PC-3 (cell line): ENCODE measurements at places on chromosomes 16 and 17. TPM values are rescaled to one million over a fixed set of nuclear protein-coding genes. Genes with fewer than 3 reads are reported as not detected.

DNA sequence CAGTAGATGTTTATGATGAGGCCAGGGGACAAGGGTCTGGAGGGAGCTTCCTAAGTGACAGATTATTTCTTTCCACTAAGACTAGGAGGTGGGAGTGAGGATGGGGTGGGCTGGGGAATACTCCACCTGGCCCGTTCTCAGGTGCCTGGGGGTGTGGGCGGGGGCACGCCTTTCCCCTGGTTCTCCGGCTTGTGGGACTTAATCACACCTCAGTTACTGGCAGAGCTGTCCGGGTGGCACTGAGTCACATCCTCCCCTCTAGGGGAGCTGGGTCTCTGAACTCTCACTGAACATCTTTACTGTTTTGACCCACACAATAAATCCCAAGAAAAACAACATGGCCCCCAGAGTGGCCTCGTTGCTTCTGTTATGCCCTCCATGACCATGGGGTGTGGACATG is 332.8 kb downstream of the MAF start:
- no peak overlapping the region for H3K27ac ChIP-seq
- H3K36me3 ChIP-seq = no peaks in the 10 kb centered on the region
- no peaks in the 10 kb centered on the region for H3K27me3 ChIP-seq
- no peak overlapping the region for H3K4me3 ChIP-seq

- no peaks in the 10 kb centered on the region for H3K27me3 ChIP-seq
- no peak within 1 kb of the TSS for H3K27ac ChIP-seq
- H3K4me3 ChIP-seq = no peak within 1 kb of the TSS
- no peaks in the 10 kb centered on the region for H3K36me3 ChIP-seq
- peak; percentile 21 for DNase-seq
Measured at GRCh38 chr16:1430759-1431496, at the start of gene PERCC1. Gene PERCC1, plus strand, starts transcription at chr16:1431078. Its CDS starts 1,516 bp downstream, at chr16:1432594.

DNA sequence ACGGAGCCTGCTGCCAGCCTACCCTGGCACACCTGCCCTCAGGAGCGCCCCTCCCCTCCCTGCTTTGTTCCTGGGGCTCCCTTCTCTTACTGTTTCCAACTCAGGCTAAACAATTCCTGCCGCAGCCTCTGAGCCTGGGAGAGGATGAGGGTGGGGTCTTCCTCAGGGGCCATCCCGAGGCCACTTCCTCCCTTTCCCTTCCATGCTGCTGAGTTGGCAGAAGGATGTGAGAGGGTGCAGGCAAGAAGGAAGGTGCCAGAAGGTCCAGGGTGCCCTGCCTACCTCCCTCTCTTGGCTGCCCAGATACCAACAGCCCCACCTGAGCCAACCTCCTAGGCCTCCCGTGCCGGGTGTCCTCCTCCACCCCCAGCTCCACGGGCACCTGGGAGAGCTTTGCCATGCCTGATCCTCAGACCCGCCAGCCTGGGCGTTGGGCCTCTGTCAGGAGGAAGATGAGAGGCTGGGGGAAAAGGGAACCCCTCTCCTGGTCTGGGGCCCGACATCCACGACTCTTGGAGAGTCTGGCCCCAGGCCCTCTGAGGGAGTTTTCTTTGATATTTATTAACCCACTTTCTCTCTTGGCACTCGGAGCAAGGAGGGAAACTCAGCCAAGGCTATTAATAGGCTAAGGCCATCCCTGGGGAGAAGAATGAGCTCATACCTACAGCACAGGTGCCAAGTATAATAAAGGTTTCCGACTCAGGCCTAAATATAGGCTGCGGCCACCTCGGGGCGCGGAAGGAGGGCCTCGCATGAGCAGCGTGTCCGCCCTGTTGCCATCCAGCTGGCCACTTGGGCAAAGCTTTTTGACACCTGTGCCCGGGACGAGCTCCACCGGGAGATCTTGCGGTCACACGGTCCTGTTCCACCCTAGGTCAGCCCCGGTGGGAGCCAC is 232.0 kb downstream of the ENGASE start:
- H3K27ac ChIP-seq = no peak overlapping the region
- H3K27me3 ChIP-seq = peaks cover 87% of the 10 kb centered on the region
- H3K36me3 ChIP-seq = no peaks in the 10 kb centered on the region
- DNase-seq = peak; percentile 30
- H3K4me3 ChIP-seq = no peak overlapping the region

DNA sequence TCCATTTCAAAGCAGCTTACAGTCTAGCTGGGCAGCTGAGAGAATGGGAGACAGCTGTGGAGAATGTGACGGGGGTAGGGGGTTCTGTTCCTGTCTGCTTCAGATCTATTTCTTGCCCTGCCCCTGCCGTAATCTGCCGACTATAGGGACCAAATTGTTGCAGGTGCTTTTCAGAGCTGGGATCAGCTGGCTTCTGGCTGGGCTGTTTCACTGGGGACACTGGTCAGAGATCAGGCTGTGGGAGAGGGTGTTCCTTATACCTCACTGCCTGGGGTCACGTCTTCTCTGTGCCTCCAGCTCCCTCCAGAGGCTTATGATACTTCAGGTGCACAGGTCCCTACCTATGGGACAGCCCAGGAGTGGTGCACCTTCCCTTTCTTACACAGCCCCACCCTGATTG is 514.9 kb upstream of the GOT2 start:
- H3K27ac ChIP-seq = no peak overlapping the region
- H3K27me3 ChIP-seq = no peaks in the 10 kb centered on the region
- H3K4me3 ChIP-seq = no peak overlapping the region

DNA sequence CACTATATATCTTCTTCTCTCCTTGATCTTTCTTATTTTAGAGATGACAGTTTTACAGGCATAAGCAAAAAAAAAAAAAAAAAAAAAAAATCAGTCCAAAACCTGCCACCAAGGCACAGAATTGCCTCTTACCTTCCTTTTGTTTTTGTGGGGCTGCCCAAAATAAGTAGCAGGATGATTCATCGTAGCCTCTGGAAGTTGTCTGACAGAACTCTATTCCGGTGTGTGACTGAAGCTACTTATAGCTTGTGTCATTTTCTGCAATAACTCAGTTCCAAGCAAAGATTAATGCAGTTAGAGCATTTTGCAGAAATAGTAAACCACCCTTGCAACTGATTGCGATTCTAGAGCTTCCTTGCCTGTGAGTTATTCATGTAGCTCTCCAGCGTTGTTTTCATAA is 186.8 kb downstream of the KIF2B start:
- no peaks in the 10 kb centered on the region for H3K27me3 ChIP-seq
- DNase-seq = no peak
- no peak overlapping the region for H3K27ac ChIP-seq
- no peaks in the 10 kb centered on the region for H3K4me1 ChIP-seq
- no peak overlapping the region for H3K4me3 ChIP-seq

DNA sequence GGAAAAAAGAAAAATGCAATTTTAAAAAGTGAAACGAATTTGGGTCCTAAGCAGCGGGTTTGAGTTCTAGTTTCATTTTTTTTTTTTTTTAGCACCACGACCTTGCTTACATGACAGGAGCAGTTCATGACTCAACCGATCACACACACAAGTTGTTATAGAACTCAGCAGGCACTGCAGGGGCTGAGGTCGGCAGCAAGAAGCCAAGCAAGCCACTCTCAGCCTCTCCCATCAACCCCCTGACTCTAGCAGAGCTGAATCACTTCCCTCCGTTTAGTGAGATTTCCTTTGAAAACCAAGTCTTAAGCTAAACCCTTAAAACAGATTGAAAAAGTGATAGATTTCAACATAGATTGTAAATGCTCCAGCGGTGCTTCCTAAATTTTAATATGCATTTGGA is 520.8 kb downstream of the HAPSTR1 start:
- no peaks in the 10 kb centered on the region for H3K27me3 ChIP-seq
- no peak overlapping the region for H3K27ac ChIP-seq
- H3K4me3 ChIP-seq = no peak overlapping the region
- H3K4me1 ChIP-seq = no peaks in the 10 kb centered on the region
- no peak for DNase-seq
- no peaks in the 10 kb centered on the region for H3K36me3 ChIP-seq

GRCh38 chr17:75645501-75645888 is 12.3 kb downstream of the SMIM5 start:
- peak overlapping the region; percentile 6; the same call in 1 of the 2 replicates for H3K4me3 ChIP-seq
- 0 out of 2 replicates have a peak, but pooled peaks cover 4% of the 10 kb centered on the region for H3K36me3 ChIP-seq
- peak overlapping the region; percentile 94 for H3K27ac ChIP-seq
- H3K4me1 ChIP-seq = peaks cover 45% of the 10 kb centered on the region

Gene ZG16
- not detected in 2 replicates for total RNA-seq

Gene PDE6G
- total RNA-seq = 3.0 TPM in 1 of 2 replicates, not detected in the other
